Occipital lobe (tissue), 3 donors: ENCODE measurements at places on chromosomes 3 and 15. TPM values are rescaled to one million over a fixed set of nuclear protein-coding genes. Genes with fewer than 3 reads are reported as not detected.

The CLDN11 gene
- total RNA-seq = 12.3 TPM

The SCG5 gene
- 124 TPM for total RNA-seq

The SENP5 gene
- total RNA-seq = 86.3 TPM

The VEPH1 gene
- 9.2 TPM for total RNA-seq

The ITGA11 gene
- total RNA-seq = 0.62 TPM

The COPG1 gene
- total RNA-seq = 117 TPM

The FAM107A gene
- 24.8 TPM for total RNA-seq

The KBTBD8 gene
- 26.8 TPM for total RNA-seq

The C3orf85 gene
- not detected for total RNA-seq

The MAP6D1 gene
- total RNA-seq = 4.5 TPM

The CHRNA3 gene
- total RNA-seq = 0.31 TPM

DNA sequence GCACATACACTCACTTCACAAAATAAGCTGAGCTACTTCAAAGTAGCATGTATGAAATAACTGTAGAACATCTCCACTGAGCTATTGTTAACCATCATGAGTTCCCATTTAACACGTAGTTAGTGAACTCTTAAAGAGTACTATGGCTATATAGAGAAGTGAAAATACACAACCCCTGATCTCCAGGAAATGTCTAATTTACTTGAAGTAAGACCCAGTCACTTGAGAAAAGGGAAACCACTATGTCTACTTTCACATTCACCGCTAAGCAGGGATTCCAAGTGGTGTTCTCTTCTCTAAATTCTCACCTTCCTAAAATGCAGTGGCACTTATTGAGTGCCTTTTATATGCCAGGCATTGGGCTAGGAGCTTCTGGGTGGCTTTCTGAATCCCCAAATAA is 35.0 kb upstream of the COLQ start:
- no peak for DNase-seq

DNA sequence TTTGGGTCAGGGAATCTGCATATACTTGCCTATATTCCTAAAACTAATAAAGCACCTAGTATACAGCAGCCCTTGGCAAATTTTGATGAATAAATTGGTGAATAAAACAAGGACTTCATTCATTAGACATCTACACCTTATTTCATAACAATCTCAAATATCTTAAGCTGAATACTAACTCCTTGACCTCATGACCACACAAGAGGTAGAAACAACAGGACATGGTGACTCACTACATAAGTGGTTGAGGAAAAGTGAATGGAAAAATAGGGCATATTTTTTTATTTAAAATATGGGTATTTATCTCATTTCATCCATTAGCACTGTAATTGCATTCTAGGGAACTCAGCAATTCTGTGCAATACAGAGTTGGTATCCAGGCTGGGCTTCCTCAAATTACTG is 7.8 kb upstream of the STAC start:
- DNase-seq = no peak

DNA sequence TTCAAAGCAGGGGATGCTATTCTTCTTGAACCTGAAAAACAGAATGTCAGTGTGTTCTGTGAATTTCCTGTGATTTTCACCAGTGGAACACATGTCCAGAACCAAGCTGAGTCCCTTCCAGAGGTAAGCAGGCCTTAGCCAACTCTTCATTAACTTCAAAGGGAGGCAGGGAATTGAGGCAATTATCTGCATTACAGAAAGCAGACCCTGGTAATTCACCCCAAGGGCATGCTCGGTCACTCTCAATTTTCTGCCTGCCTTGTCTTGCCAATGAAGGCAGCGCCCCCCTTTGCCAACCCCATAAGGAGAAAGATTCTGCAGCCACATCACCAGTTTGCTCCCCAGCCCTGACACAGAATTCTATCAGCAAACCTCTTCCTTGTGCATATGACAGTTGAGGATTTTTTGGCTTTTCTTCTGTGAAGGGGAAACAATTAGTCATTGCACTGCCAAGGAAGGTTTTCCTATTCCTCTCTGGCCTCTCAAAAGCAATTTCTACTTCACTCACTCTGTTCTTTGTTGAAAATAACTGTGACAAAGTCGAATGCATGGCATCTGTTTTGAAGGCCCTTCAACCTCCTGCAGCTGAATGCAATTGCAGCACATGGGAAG is 85.3 kb downstream of the HHLA2 start:
- no peak for DNase-seq

DNA sequence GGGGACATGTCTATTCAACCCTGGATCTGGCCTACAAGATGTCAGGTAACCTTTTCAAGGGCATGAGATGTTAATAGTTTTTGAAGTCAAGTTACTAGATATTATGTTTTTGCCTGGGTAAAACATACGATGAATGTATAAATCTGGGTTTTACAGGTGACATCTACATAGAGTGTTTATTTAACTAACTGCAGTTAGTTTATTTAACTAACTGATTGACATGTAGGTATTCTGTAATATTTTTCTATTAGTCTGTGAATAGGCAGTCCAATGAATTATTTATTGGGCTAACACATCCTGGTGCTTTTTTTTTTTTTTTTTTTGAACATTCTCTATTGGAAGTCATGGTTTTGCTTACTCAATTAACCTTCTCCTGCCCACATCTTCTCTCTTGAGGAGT is 38.7 kb upstream of the TNIK start:
- no peak for DNase-seq

DNA sequence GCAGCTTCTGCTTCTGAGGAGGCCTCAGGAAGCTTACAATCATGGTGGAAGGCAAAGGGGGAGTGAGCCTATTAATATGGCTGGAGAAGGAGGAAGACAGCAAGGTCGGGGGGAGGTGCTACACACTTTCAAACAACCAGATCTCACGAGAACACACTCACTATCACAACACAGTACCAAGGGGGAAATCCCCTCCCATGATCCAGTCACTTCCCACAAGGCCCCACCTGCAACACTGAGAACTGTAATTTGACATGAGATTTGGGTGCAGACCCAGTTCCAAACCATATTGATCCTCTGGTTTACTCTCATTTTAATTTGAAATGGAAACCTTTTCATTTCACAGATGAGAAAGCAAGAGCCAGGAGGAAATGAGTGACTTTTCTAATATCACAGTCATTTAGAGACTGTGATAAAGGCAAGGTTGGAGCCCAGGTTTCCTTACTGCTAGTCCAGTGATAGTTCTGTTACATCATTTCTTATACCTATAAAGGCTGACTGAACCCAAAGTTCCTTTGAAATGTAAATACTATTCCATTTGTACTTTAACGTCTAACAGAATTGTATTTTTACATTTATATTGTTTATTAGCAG is 105.8 kb upstream of the GAP43 start:
- DNase-seq = no peak

- peak; percentile 12 for DNase-seq
Observed at GRCh38 chr3:179768080-179768479, 115.2 kb downstream of the USP13 start.

DNA sequence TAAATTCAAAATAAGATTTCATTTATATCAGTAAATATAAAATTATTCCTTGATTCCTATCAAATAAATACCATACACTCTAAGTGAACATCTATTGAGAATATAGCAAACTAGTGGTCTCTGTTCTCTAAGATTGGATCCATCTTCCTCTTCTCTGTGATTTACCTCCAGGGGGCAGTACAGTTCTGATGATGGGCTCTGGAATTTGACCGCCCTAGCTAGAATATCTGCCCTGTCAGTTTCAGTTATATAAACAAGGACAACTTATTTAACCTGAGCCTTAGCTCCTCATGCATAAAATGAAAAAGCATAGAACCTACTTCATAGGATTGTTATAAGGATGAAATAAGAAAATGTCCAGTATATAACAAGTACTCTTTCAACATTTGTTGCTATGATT is 171.1 kb upstream of the CCDC54 start:
- DNase-seq = no peak

DNA sequence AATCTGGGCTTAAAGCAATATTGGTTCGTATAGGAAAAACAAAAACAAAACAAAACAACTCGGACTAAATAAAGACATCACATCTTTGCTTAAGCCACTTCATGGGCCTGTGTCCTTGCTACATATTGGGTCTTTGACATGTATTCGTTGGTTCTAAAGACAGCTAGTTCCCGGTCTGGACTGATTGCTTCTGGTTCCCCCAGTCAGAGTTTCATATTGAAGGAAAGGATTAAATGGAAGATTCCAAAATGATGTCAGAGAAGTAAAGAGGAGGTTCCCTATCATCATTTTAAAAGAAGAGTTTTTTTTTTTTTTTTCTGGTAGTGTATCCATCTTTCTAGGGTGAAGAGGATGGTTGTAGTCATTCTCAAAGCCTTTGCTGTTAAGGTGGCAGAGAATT is 2.3 kb downstream of the OXSR1 start:
- no peak for DNase-seq

GRCh38 chr15:79897380-79897678 is 515 bp upstream of the MTHFS start:
- DNase-seq = no peak

DNA sequence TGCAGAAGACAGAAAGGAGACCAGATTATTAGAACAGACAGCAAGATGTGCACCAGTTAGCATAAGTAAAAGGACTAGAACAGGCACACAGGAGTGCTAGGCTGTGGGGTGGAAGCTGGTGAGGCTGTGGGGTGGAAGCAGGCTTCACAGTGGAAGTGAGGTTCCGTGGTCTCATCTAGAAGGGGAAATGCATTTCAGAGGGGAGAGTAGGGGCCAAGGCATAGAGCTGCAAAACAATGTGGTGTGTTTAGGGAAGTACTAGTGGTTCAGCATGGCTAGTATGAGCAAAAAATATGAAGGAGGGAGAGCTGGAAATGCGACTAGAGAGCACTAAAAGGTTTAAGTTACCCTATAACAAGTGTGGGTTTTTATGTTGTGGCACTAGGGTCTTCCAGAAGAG is 6.5 kb downstream of the POPDC2 start:
- no peak for DNase-seq

DNA sequence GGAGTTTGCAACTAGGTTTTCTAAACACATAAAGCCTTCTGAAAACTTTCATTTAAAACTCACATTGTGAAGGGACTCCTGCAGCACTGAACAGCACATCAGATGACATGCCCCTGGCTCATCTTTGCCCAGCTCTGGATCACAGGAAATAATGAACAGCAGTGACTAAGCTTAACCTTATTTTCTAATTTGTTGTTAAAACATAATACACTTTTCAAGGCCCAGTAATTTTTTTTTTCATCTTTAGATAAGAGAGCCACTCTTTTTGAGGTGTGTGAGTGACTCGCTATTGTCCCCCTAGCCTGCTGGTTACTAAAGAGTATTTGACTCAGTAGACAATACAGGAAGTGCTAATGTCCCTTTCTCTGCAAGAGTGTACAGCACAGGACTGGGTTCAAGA is 204.0 kb downstream of the OSBPL10 start:
- DNase-seq = no peak

DNA sequence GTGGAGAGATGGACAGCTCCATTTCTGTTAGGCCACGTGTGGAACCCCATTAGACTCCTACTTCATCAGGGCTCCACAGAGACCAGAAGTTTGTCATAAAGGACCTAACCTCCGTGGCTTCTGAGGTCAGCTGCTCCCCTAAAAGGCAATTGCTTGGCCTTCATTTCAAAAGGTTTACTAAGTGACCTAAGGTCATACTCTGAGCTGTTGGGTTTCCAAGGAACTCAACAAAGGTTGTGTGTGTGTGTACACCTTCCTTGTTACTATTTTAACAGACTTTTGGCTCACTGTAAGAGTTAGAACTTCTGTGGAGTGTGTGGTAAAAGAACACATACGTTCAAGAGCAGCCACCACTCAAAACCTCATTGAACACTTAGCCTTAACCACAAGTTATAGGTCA is 73.9 kb downstream of the SEC22A start:
- DNase-seq = no peak

DNA sequence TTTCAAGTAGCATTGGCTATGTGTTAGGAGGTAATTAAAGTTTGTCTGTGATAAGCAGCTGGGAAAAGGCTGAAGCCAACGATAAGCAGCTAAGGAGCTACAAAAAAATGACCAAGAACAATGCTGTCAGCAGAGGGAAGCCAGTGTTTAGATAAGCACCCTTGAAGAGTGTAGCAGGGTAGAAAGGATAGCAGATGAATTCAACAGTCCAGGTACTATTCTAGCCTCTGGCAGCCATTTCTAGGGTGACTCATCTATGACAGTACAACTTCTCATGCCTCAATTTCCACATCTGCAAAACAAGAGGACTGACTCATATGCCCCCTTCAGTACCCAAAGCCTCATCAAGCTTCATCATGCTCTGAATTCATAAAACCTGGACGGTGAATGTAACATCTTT is 617.6 kb upstream of the UBE2E2 start:
- no peak for DNase-seq

DNA sequence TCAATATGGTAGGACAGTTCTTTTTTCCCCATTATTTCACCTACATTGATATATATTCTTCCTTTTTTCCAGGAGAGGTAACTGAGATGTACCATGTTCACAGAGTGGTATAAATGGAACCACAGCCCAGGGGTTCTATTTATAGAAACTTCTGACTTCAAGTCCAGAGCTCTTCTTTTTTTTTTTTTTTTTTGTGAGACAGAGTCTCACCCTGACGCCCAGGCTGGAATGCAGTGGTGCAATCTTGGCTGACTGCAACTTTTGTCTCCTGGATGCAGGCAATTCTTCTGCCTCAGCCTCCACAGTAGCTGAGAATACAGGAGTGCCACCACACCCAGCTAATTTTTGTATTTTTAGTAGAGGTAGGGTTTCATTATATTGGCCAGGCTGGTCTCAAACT is 267.1 kb upstream of the TPRG1 start:
- DNase-seq = no peak

DNA sequence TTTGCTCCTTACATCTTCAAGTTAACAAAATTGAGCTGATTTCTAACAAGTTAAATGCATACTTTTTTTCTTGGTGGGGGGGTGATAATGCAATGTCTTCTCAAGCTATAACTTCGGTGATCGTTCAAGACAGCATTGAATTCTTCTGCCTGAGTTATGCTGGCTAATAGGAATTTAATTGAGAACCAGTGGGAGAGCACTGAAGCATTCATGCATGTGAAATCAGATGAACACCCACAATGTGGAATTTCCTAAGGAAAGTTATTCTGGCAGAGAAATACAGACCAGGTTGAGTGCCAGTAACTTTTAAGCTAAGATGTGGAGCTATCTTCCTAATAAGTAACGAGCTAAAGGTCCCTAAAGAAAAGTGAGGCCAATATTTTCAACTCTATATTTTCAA is 3.0 kb downstream of the SPATA16 start:
- no peak for DNase-seq

DNA sequence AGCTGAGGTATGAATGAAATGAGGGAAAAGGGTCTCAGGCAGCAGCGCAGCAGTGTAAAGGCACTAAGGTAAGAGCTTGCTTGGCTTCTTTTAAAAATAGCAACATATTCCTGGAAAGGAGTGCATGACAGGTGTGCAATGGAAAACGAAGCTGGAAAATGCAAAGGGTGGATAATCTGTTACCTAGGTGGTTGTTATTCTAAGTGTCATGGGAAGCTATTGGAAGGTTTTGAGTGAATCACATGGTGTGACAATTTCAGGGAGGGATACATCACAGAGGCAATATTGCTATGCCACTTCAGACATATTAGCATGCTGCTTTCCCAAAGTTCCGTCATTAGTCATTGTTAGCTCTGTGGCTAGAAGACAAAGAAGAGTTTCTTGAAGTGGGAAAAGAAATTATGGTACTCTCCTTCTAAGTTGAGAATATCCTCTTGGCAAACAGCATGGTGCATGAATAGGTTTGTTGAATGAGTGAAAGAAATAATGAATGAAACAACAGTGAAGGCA is 28.7 kb upstream of the TMEM45A start:
- DNase-seq = no peak
